ENCODE measurements at places on chromosomes 3 and 15.

GRCh38 chr3:59326246-59327024, 276.6 kb upstream of the CFAP20DC start:
- DNase-seq: no peak

- no peak for DNase-seq
Measured at GRCh38 chr3:72263223-72263990, 478.5 kb upstream of the PROK2 start.

GRCh38 chr15:100834731-100835130, 44.9 kb upstream of the ALDH1A3 start:
- DNase-seq: no peak

DNA sequence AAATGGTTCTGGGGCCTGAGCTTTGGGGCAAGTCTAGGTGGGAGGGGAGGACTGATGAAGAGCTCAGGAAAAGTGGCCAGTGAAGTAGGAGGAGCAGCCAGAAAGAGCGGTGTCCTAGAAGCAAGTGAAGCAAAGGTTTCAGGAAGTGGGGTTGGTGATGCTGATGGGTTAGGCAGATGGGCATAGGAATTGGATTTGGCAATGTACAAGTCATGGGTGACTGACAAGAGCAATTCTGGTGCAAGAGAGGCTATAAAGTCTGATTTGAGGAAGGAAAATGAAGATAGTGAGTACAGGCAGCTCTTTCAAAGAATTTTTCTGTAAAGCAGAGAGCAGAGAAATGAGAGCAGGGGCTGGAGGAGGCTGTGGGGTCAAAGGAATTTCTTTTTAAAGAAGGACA, 19.7 kb downstream of the ALPK3 start:
- no peak for DNase-seq
